NCI-H1930 (cell line): ENCODE measurements at places on chromosomes 7 and 10.

DNA sequence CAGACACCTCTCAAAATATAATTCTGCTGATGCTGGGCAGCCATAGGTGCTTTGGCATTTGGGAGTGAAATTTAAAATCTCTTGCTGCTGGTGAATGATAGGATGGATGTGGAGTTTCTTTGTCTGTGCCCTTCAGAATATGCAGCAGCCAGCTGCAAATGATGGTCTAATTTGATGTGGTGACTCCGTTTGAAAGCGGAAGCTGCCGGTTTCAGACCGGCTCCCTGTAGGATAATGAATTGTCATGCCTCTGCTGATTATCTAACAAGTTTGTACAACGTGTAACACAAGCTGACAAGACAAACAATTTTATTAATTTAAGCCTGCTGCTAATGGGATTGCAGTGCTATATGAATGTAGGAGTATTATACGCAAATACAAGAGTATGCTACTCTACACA lies 103.5 kb downstream of the SND1 start:
- DNase-seq: no peak

DNA sequence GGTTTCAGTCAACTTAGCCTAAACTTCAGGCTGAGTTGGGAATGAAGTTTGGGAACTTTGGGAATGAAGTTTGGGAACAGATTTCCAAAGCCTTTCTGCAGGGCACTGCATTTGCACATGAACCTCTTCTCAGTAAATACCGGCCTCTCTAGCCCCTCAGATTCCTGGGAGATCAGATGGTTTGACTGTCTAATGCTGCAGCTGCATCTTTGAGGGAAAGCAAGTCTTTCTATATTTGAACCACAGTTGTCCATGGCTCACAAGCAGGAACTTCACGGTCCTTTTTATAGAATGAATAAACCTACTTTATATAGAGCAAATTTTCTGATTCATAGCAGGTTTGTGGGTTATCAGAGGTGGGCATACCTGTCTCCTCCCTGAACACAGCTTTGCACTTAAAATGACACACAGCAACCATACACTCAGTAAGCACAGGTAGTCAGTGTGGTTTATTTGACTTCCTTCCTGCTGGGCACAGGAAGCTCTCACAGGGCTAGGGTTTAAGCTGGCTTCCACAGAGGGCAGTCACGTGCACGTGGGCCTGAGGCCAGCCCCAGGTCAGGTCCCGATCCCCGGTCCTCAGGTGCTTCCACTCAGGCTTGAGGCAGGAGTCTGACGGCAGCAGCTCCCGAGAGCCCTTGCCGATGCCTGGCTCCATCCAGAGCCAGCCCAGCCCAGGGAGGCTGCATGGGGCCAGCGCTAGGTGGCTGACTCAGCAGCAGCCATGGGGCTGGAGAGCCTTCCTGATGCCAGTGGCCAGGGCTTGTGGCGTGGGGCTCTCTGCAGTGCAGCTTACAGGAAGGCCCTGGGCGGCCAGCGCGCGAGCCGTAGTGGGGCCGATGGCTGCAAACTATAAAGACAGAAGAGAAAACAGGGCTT lies 12.8 kb upstream of the MMP21 start:
- DNase-seq: no peak

- no peak for DNase-seq
These were observed 58.9 kb upstream of the SHH start for GRCh38 chr7:155871211-155871610.

DNA sequence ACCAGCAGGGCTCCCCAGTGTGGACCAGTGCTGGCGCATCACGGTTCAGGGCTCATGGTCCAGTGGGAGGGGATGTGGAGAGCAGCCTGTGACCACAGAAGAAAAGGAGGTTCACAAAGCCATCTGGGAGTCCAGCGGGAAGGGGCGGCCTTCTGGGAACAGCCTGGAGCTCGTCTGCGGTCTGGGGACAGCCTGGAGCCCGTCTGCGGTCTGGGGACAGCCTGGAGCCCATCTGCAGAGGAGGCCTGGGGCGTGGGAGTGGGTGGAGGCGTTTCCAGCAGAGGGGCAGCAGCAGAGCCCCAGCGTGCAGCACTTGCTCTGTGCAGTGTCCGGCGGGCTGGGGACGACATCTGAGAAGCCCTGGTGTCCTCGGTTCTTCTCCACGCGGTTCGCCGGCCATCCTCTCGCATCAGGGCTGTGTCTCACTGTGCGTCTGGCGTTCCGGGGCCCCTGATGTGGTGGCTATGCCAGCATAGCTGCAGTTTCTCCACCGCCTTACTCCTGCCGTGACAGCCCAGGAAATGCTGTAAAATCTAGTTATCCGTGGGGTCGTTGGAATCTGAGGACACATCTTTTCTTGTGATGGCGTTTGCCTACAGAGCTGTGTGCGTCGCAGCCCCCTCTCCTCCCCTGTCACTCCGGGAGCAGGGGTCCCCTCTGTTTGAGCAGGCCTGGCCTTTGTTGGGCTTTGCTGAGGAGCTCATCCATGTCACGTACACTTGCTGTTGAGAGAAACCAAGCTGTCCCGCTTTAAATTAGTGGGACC lies 104.6 kb downstream of the INPP5A start:
- DNase-seq: no peak

DNA sequence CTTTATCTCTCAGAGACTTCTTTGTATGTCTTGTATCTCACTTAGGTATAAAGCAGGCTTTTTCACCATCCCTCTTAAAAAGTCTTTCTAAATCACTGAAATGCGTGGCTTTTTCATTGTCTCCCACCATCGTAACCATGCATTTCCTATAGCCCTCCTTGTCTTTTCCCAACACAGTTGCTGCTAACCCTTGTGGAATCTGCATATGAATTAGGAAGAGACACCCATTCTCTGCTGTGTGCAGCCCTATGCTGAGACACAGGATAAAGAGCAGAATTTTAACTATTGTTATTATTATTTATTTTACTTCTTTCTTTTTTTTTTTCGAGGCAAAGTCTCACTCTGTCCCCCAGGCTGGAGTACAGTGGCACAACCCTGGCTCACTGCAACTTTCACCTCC lies 804.3 kb upstream of the COBL start:
- no peak for DNase-seq

GRCh38 chr10:33395201-33395600 lies 60.7 kb upstream of the NRP1 start:
- no peak for DNase-seq

- DNase-seq: no peak
These were observed 437.4 kb upstream of the GALNT17 start for GRCh38 chr7:70694434-70694970.

DNA sequence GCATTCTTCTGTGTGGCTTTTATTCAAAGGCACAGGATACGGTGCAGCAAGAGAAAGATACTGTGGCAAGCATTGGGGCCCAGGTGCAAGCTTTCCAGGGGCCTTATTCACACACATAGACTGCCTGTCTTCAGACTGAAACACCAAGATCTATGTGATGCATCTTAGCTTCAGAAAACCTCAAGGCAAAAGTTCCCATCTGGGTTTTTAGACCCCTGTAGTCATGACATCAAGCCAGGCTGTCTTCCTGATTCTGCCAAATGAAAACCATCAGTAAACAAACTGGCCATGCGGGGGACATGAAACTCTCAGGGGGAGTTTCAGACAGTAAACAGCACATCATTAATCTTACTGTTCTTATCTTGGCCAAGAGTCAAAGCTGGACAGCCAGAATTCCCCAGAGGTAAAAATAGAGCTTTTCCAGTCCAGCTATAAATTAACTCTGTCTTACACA lies 9.8 kb downstream of the AGBL3 start:
- no peak for DNase-seq

GRCh38 chr10:94137747-94138146 lies 144.0 kb downstream of the PLCE1 start:
- DNase-seq: no peak

- no peak for DNase-seq
These were observed 216.9 kb downstream of the LRMDA start for GRCh38 chr10:75648351-75648750.

DNA sequence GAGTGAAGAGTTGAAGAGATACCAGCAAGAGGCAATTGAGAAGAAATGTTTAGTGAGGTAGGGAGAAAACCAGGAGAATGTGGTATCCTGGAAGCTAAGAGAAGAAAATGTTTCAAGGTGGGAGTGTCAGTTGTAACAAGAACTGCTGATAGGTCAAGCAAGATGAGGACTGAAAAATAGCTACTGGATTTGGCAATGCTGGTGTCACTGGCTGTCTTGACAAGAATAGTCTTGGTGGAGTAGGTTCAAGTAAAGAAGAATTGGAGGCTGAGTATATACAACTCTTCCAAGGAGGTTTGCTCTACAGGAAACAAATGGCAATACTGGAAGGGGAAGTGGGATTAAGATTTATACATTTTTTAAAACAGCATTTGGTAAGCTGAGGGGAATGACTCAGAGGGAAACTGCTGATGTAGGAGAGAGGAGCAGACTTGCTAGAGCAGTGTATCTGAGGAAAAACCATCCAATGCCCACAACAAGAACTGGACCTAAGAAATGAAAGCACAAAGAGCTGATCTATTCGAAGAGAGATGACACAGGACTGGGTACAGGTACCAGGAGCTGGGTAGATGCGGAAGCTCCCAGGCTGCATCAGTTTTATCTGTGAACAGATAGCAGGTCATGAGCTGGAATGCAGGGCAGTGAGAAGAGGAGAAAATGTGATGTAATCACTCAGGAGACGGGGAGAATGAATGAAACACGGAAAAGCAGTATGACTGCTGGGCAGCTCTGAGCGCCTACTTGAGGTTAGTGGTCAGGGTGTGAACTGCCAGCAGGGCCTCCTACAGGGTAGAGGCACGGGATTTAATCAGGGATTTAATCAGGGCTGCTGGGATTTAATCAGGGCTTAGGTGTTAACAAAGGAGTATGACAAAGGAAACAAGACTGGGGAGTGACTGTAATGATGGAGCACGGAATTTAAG lies 34.5 kb downstream of the FAM25A start:
- DNase-seq: no peak

- DNase-seq: no peak
These were observed 41.5 kb upstream of the PDGFA start for GRCh38 chr7:560966-561630.

GRCh38 chr10:14016011-14016536 lies 314.6 kb downstream of the FRMD4A start:
- no peak for DNase-seq

DNA sequence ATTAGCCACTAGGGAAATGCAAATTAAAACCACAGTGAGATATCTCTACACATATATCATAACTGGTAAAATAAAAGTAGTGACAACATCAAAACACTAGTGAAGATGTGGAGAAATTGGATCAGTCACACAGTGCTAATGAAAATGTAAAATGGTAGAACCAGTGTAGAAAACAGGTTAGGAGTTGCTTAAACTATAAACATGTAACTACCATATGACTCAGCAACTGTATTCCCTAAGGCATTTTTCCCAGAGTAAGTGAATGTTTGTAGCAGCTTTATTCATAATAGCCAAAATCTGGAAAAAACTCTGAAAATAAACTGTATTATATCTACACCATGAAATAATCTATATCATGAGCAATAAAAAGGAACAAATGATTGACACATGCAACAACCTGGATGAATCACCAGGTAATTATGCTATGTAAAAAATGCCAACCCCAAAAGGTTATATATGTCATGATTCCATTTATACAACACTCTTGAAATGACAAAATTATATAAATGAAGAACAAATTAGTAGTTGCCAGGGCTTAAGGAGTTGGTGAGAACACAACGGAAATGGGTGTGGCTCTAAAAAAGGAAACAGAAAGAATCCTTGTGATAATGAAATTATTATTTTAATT lies 22.8 kb downstream of the SLC25A40 start:
- no peak for DNase-seq

DNA sequence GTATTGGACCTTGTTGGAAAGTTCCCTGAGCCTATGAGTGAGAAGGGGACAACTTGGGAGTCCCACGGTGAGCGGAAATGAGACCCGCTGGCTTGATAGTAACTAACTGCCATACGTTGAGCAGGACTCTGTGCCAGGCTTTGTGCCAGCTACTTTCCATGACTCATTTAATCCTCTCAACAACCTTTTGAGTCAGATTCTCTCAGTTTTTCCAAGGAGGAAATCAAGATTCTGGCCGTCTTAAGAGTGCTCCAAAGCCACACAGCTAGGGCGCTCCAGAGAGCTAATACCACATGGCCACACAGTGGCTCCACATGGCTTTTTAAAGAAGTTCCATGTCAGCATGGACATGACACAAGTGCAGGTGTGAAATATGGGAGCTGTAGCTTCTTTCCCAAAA lies 55.7 kb downstream of the NOD1 start:
- no peak for DNase-seq

GRCh38 chr10:99330347-99330924 lies 1.3 kb downstream of the CNNM1 start:
- DNase-seq: no peak

- no peak for DNase-seq
These were observed 112.9 kb upstream of the JAZF1 start for GRCh38 chr7:28293527-28293835.

GRCh38 chr7:127154958-127155357 lies 97.8 kb downstream of the GRM8 start:
- DNase-seq: no peak

GRCh38 chr7:29255906-29256692 lies 61.5 kb downstream of the CHN2 start:
- no peak for DNase-seq

DNA sequence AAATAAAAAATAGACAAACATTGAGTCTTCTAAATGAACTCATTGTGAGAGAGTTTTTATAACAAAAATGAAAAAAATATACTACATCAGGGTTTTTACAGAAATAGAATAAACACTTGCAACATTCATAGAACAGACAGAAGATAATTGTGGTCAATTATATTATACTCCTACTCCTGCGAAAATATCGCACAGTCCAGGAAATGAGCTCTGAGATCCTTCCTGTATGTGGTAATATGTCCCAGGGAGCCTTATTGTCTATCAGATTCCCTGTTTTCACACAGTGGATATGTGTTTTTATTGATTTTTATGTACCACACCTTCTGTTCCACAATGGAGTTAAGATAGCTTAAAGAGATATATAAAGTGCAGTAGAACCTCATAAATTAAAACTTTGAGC lies 27.5 kb upstream of the RELN start:
- no peak for DNase-seq

DNA sequence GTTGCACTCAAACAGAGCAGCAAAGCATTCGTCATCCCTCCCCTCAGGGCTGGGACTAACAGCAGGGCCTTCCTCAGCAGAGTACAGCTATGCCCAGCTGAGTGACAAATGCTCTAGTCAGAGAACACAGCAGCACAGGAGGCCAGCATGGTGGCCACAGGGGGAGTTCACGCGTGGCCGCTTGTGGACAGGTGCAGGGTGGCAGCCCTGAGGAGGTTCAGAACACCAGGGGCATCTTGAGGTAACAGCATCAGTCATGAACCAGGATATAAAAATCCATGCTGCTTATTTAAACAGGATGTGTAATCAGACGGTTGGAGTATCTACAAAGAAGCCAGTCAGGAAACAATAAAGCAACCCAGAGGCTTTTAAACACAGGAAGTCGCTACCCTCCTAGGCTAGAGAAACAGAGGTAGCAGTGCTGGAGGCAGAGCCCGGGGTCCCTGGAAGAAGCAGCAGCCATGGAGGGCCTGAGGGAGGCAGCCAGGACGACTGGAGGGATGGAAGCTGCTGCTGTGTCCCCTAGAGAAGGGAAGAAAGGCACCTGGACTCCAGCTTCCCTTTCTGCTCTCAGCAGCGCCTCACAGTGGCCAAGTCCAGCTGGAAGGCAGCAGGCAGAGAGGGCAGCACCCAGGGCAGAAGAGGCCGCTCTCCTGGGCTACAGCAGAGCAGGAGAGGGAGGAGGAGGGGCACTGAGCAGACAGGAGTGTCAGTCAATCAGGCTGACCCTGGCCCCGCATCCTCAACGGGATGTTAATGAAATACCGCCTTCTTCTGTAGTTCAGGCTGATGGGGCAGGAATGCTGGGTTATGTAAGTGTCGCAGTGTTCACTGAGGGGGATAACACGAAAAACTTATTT lies 70.8 kb upstream of the UCN3 start:
- no peak for DNase-seq

- no peak for DNase-seq
These were observed 10.9 kb upstream of the CHRM2 start for GRCh38 chr7:136857573-136857972.
